ENCODE measurements at places on chromosomes 6 and 20. TPM values are rescaled to one million over a fixed set of nuclear protein-coding genes. Genes with fewer than 3 reads are reported as not detected.
A peak's percentile ranks its signal among the peaks of the same experiment; 100 is the strongest.

GRCh38 chr20:31966991-31967655 is 828 bp upstream of the XKR7 start:
- H3K27me3 ChIP-seq = peaks cover 41% of the 10 kb centered on the region
- H3K4me1 ChIP-seq = no peaks in the 10 kb centered on the region
- DNase-seq = no peak
- no peaks in the 10 kb centered on the region for H3K36me3 ChIP-seq
- H3K27ac ChIP-seq = no peak overlapping the region

KCNS1 gene
- total RNA-seq = 1.6 TPM

FYN gene
- total RNA-seq = 115 TPM

DNA sequence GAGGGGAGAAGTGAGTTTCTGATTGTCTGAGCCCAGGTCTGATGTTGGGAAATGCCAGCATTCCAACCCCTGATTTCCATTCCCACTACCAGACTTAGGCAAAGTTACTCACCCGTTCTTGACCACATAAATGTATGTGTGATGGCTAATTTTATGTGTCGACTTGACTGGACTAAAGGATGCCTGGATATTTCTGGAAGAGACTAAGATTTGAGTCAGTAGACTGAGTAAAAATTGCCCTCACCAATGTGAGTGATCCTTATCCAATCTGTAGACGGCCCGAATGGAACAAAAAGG is 95.8 kb upstream of the TAB2 start:
- no peaks in the 10 kb centered on the region for H3K27me3 ChIP-seq
- no peak overlapping the region for H3K27ac ChIP-seq
- no peak overlapping the region for H3K4me3 ChIP-seq

FITM2 gene
- 12.6 TPM for total RNA-seq

SOX4 gene
- total RNA-seq = 20.0 TPM

GRCh38 chr6:136982928-136983327 is 60.8 kb downstream of the SLC35D3 start:
- H3K4me1 ChIP-seq = no peaks in the 10 kb centered on the region
- H3K36me3 ChIP-seq = no peaks in the 10 kb centered on the region
- no peak for DNase-seq

GRCh38 chr20:59316911-59317731 is 16.7 kb downstream of the EDN3 start:
- no peak overlapping the region for H3K4me3 ChIP-seq
- peaks cover 8% of the 10 kb centered on the region for H3K27me3 ChIP-seq
- no peak overlapping the region for H3K27ac ChIP-seq
- DNase-seq = no peak
- no peaks in the 10 kb centered on the region for H3K4me1 ChIP-seq
- H3K36me3 ChIP-seq = no peaks in the 10 kb centered on the region

NMBR gene
- not detected for total RNA-seq

DNA sequence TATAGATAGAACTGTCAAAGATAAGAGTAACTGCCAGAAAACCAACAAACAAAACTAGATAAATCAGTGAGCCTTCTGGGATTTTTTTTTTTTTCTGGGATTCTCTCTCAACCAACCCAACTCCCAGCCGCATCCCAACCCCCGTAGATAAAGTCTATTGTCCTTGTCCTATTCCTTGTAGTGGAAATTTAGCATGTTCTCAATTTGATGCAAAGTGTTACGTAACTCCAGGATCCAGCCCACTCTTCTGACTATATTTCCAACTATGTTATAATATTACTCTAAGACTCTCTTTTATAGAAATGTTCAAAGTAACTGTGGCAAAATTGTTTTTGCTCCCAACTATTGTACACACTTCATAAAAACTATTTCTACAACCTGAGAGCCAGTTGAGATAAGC is 15.4 kb upstream of the CDYL start:
- no peaks in the 10 kb centered on the region for H3K36me3 ChIP-seq
- H3K4me1 ChIP-seq = no peaks in the 10 kb centered on the region
- H3K4me3 ChIP-seq = no peak overlapping the region
- no peak overlapping the region for H3K27ac ChIP-seq

C20orf204 gene
- 1.9 TPM for total RNA-seq

DNA sequence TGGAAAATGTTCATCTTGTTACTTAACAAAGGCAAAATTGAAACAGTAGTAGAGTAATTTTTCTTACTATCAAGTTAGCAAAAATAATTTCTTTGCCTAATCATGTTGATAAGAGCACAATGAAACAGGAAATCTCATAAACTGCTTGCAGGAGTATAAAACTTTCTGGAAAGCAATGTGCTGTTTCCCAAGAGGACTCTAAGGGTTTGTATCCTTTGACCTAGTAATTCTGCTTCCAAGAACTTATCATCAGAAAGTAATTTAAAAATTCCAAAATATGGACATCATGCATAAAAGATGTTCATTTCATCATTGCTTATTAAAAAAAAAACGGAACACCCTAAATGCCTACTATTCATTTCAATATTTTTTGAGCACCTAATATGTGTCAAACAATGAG is 46.1 kb upstream of the TNFAIP3 start:
- DNase-seq = no peak
- H3K4me3 ChIP-seq = no peak overlapping the region
- H3K4me1 ChIP-seq = peaks cover 33% of the 10 kb centered on the region
- no peaks in the 10 kb centered on the region for H3K36me3 ChIP-seq
- H3K27me3 ChIP-seq = no peaks in the 10 kb centered on the region
- no peak overlapping the region for H3K27ac ChIP-seq

- H3K27me3 ChIP-seq = no peaks in the 10 kb centered on the region
- no peak overlapping the region for H3K4me3 ChIP-seq
- DNase-seq = no peak
- H3K36me3 ChIP-seq = no peaks in the 10 kb centered on the region
- no peaks in the 10 kb centered on the region for H3K4me1 ChIP-seq
Measured at GRCh38 chr6:121584586-121585369, 149.3 kb downstream of the GJA1 start.

FOXA2 gene
- total RNA-seq = 21.7 TPM

ENPP4 gene
- total RNA-seq = 27.8 TPM

GRCh38 chr20:64220891-64221527 is 34.5 kb upstream of the PCMTD2 start:
- H3K4me3 ChIP-seq = no peak overlapping the region
- H3K27me3 ChIP-seq = no peaks in the 10 kb centered on the region
- peaks cover 29% of the 10 kb centered on the region for H3K4me1 ChIP-seq
- no peak overlapping the region for H3K27ac ChIP-seq
- DNase-seq = no peak

IMPG1 gene
- not detected for total RNA-seq

GRCh38 chr6:119012521-119012920 is 65.9 kb downstream of the FAM184A start:
- no peaks in the 10 kb centered on the region for H3K4me1 ChIP-seq
- no peaks in the 10 kb centered on the region for H3K27me3 ChIP-seq
- no peaks in the 10 kb centered on the region for H3K36me3 ChIP-seq

- H3K27ac ChIP-seq = no peak overlapping the region
- DNase-seq = no peak
- no peaks in the 10 kb centered on the region for H3K27me3 ChIP-seq
- peaks cover 7% of the 10 kb centered on the region for H3K4me1 ChIP-seq
Measured at GRCh38 chr6:108730635-108731515, 117.3 kb upstream of the ARMC2 start.

- no peak for DNase-seq
- H3K27me3 ChIP-seq = no peaks in the 10 kb centered on the region
- no peak overlapping the region for H3K27ac ChIP-seq
- H3K36me3 ChIP-seq = no peaks in the 10 kb centered on the region
Measured at GRCh38 chr6:2655844-2656433, 94.8 kb downstream of the MYLK4 start.

BAG2 gene
- total RNA-seq = 7.1 TPM

DNA sequence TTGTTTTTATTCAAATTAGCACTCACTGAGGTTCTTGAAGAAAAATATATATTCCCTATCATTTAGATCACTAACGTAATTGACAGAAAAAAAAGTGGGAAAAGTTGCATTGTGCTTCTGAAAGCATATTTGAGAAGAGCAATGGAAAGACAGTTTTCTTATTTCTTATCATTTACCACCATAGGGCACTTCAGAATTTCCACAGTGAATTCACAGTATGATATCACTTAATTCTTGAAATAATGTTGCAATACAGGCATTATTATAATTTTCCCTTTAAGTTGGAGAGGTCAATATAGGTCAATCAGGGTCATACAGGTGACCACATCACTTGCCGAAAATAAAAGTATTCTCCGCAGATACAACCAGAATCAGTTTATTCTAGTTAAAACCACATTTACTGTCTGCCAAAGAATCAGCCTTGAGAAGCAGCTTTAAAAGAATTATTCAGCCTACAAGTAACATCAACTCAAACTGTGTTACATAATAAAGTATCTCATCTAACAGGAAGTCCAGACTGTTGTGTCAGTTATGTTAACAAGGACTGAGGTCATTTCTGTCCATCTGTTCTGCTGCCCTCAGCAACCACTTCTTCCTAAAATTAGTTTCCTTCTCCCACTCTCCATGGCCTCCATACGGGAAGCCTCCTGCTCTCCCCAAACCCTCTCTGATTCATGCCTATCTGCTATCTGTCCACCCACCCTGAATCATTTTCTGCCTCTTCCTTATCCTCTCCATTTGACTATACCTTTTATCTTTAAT is 121.2 kb downstream of the SIM1 start:
- H3K36me3 ChIP-seq = no peaks in the 10 kb centered on the region
- no peak overlapping the region for H3K4me3 ChIP-seq
- no peak for DNase-seq
- no peak overlapping the region for H3K27ac ChIP-seq
- H3K27me3 ChIP-seq = no peaks in the 10 kb centered on the region
- no peaks in the 10 kb centered on the region for H3K4me1 ChIP-seq

- no peak overlapping the region for H3K4me3 ChIP-seq
- H3K36me3 ChIP-seq = no peaks in the 10 kb centered on the region
- DNase-seq = no peak
- no peaks in the 10 kb centered on the region for H3K4me1 ChIP-seq
- H3K27me3 ChIP-seq = no peaks in the 10 kb centered on the region
Measured at GRCh38 chr20:8461186-8461585, 329.1 kb downstream of the PLCB1 start.

DNA sequence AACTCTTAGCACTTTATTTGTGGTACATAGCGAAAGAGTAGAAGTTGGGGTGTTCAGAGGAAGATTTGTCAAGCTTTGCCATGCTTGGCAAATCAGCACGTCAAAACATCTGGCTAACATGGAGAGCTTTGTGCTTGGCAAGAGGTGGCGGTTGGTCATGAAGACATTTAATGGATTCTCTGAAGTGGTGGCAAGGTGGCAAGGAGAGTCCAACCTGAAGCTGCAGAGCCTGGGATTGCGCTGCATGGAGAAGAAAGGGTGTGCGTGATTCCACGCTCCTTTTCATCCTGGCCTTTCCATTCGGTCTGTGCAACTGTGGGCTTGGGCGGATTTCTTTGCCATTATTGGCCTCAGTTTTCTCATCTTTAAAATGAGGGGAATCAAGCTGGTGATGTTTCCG is 3.1 kb downstream of the PYGB start:
- H3K4me1 ChIP-seq = peaks cover 39% of the 10 kb centered on the region
- H3K27me3 ChIP-seq = no peaks in the 10 kb centered on the region
- H3K27ac ChIP-seq = no peak overlapping the region
- no peaks in the 10 kb centered on the region for H3K36me3 ChIP-seq
- DNase-seq = no peak
- no peak overlapping the region for H3K4me3 ChIP-seq

DNA sequence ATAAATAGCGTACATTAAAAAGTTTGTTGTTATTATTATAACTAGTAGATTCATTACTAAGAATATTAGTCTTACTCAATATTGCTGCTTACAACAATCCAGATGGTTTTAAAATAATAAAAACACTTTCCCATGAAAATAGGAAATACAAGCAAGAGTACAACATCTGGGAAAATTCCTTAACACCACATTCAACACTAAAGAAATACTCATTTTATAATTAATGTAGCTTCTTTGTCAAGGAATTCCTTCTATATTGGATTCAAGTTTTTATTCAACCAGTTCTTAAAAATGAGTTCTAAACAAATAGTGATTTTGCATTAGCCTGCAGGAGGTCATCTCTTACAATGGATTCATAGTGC is 650.3 kb upstream of the SLC35B3 start:
- no peaks in the 10 kb centered on the region for H3K4me1 ChIP-seq
- no peak overlapping the region for H3K27ac ChIP-seq
- H3K36me3 ChIP-seq = no peaks in the 10 kb centered on the region
- no peak overlapping the region for H3K4me3 ChIP-seq

DNA sequence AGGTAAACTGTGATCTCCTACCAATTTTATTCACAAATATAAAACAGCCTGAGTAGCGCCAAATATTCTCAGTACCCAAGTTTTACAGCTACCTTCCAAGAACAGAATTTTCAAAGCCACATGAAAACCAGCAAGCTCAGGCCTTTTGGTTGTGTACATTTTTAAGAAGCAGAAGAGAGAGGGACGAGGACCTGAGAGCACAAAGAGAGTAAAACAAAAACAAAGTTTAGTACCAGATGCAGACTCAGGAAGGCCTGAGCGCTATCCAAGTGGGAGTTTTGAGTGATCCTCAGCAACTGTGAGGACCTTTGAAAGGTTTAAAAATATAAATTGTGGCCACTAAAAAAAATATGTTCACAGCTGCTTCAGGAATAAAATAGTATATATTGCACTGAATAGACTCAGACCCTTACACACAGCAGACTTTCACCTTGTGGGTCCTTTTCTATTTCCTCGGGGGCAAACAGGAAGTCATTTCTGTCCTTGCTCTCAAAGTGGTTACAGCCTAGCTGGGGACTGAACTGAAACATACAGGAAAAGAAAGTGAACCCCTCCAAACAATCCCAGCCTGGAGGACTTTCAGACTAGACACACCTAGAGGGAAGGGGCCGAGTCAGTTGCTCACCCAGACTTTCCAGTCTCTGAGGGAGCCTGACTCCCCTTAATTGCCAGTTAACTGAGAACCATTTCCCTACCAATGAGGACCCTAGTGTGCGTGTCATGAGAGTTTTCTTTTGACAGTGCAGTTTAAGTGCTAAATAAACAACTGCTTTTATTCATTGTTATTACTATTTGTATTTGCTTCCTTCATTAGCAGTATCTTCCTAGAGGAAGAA is 48.5 kb upstream of the NT5E start:
- DNase-seq = no peak
- no peak overlapping the region for H3K27ac ChIP-seq
- peaks cover 16% of the 10 kb centered on the region for H3K4me1 ChIP-seq
- no peaks in the 10 kb centered on the region for H3K36me3 ChIP-seq

- H3K4me3 ChIP-seq = no peak overlapping the region
- H3K27me3 ChIP-seq = no peaks in the 10 kb centered on the region
- no peak for DNase-seq
- peaks cover 16% of the 10 kb centered on the region for H3K4me1 ChIP-seq
- peak overlapping the region; percentile 58 for H3K27ac ChIP-seq
Measured at GRCh38 chr6:25014791-25015560, 79.2 kb upstream of the RIPOR2 start.

DNA sequence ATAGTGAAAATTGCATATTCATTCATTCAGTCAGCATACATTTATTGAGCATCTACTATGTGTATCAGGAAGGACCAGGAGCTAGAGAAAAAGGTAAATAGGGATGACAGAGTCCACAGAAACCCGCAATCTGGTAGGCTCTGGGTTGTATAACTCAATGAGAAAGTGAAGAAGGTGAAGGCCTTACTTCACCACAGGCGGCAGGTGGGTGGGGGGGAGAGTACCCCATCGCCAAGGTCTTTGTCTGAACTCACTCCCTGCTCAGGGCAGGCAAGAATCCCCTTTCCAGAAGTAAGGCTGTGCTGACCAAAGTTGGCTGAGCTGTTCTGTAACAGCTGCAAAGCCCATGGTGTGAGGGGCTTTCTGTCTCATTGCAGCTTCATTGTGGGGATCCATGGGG is 81.3 kb downstream of the CDH26 start:
- no peak overlapping the region for H3K27ac ChIP-seq
- no peak for DNase-seq
- H3K4me1 ChIP-seq = peaks cover 2% of the 10 kb centered on the region
- no peaks in the 10 kb centered on the region for H3K27me3 ChIP-seq
- no peak overlapping the region for H3K4me3 ChIP-seq
- H3K36me3 ChIP-seq = no peaks in the 10 kb centered on the region

OXT gene
- total RNA-seq = not detected
